ENCODE measurements at places on chromosomes 3 and 15.

DNA sequence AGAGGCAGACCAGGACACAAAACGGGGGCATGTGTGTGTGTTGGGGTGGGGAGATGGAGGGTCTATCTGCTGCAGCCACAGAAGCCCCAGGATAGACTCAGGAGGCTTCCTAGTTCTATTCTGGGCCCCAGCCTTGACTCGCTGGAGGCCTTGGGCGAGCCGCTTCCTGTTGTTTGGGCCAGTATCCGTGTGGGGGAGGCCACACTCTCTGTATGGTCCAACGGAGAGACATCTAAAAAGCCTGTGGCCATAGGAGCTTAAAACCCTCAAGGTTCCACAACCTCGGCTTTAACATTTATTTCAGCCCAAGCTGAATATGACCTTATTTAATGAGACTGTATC is 32.8 kb downstream of the POC1A start:
- DNase-seq: no peak

DNA sequence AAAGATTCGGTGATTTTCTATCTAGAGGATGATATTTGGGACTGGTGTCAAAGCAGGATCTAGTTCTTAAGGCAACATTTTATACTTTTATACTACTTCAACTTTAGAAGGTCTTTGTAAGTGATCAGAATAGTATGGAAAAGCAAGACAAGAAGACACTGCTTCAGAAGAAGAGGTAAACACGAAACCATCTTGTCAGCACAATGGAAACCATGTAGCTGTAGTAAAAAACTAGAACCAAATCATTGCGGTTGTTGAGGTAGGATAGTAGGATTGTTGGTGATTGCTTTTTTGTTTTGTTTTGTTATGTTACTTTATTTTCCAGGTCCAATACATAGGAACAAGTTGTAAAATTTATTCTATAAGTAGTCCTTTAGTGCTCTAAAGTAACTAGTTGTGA is 40.0 kb downstream of the SEMA6D start:
- DNase-seq: no peak

GRCh38 chr3:49619649-49620048 is 54.5 kb upstream of the APEH start:
- no peak for DNase-seq

- no peak for DNase-seq
Observed at GRCh38 chr15:93452537-93453211, 363.7 kb upstream of the RGMA start.

- no peak for DNase-seq
Observed at GRCh38 chr3:13111173-13111872, 38.1 kb upstream of the IQSEC1 start.

DNA sequence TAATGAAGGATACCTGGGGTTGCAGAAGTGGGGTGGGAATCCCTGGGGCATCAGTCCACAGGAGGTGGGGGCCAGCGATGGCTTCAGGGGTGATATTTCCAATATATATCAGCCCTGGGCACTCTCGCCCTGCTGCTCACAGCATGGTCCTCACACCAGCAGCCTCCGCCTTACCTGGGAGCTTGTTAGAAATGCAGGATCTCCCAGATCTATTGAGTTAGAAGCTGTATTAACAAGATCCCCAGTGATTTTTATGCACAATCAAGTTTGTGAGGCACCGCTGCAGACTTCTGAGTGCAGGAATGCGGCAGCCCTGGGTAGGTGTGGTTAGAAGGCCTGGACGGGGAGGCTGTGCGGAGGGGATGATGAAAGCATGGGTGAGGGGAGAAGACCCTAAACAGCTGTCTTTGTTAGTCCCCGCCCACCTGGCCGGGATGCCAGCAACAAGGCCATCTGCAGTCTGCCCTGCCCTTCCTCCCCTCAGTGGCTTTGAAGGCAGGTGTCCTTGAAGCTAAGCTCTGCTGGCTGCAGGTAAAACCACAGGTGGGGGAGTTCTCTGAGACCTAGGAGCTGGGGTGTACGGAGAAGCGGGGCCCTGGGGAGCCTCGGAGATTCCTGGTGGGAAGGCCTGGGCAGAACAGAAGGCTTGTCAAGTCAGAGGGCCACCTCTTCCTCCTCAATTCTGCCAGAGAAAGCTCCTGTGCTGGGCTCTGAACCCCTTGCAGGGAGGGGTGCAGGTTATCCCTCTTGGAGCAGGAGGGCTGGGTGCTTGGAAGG is 11.4 kb downstream of the FAM107A start:
- DNase-seq: no peak

DNA sequence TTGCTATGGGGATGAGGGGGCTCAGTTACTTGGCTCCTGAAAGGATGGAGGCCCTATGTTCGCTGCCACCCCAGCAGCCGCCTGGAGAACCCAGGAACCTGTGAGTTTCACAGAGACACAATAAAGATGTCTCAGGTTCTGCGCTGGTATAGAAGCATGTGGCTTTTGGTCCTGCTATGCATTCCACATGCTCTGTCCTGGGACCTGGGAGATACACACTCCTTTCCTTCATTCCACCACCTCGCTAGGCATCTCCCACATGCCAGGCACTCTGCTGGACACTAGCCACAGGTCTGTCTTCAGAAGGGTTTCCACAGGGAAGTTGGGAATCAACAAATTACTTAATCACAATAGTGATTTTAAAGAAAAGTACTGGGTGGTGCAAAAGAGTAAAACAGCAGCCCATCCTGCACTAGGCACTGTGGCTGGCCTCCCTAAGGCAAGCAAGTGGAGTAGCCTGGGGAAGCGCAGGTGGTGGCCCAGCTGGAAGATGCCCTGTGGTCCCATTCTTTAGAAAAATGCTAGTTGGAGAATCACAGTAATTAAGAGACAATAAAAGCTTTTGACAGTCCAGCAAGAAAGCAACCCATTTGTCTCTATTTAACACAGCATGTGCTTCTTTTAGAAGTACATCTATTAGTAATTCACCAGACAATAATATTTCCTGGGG is 408.9 kb upstream of the WNT5A start:
- DNase-seq: no peak

GRCh38 chr15:23424111-23424904 is 22.7 kb downstream of the GOLGA6L2 start:
- no peak for DNase-seq

- DNase-seq: no peak
Observed at GRCh38 chr3:195443391-195443989, 670 bp upstream of the ACAP2 start.

DNA sequence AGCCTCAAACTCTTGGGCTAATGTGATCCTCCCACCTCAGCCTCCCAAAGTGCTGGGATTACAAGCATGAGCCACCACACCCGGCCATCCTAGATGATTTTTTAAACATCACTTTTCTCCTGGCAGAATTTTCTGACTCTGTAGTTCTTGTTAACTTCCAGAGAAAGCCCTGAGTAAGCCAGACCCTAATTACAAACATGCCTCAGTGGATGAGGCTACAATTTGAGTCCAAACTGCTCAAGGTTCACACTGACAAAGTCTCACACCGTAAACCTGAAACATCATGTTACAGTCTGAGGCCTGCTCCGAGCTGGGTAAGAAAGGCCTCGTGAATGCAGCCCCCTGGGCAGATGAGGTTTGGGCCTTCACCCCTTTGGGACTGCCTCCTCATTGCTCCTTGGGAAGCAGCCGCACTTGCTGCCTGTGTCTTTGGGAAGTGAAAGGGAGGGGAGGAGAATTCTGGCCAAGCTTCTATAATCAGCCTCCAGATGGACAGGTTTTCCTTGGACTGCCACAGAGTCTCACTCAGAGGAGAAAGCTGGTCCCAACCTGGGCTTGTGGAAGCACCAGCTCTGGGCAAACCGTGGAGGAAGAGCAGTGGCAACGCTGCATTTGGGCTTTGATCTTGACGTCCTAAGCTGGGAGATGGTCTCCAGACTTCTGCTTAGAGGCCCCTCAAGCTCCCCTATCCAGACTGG is 46.0 kb downstream of the CA12 start:
- DNase-seq: no peak
